ENCODE measurements at places on chromosomes 3 and 15.

GRCh38 chr15:85756411-85757072 is 38.2 kb downstream of the KLHL25 start:
- DNase-seq = no peak

DNA sequence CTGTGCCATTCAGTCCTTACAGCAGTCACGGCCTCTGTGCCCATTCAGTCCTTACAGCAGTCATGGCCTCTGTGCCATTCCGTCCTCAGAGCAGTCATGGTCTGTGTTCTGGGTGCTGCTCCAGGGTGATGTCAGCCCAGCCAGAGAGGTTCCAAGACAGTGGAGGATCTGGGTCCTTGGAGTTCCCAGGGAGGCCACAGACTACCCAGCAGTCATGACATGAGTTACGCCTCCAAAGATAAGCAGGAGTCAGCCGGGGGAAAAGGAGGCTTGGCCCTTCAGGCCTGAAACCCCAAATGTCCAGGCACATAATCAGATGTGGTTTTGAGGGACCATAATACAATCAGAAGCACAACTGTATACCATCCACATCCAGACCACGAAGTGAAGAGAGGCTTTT is 115.7 kb downstream of the ADAMTS17 start:
- DNase-seq = no peak

- peak; percentile 92 for DNase-seq
These were observed 183.7 kb downstream of the DPH6 start for GRCh38 chr15:35362195-35362829.

DNA sequence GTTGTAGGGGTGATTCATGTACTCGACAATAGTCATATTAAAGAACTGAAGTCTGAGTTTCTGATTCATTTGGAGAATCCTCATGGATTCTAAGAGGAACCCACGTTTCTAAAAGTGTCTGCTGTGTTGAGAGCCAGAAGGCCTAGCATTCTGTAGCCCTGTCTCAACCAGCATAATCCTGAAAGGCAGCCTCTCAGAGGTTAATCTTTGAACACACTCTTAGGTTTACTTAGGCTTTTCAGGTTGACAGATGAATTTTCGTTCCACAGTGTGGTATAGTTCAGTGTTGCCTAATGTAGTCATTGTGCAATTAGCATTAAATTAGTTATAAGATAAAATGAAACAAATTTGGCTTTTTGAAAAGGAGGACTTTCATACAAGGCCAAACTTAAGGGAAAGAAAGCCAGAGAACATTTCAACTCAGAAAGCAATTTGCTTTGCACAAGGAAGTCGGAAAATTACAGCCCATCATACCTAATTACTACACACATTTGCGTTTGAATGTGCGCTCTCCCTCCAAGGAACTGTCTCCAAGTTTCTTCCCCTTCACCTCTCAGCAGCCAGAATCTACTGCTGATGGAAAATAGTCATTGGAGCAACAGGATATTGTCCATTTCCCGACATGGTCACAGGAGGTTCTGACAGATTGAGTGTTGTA is 42.0 kb downstream of the AGBL1 start:
- no peak for DNase-seq

- no peak for DNase-seq
These were observed 11.1 kb upstream of the PTPN9 start for GRCh38 chr15:75590239-75590638.

DNA sequence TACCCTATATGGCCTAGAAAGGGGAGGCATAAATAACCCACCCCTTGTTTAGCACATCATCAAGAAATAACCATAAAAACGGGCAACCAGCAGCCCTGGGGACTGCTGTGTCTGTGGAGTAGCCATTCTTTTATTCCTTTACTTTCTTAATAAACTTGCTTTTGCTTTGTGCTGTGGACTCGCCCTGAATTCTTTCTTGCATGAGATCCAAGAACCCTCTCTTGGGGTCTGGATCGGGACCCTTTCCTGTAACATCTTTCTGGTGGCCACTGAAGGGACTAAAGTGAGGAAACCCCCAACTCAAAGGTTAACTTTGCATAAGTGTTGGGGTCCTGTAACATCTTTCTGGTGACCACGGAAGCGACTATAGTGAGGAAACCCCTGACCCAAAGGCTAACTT is 15.7 kb upstream of the HHATL start:
- DNase-seq = no peak

- DNase-seq = no peak
These were observed 46.1 kb upstream of the MAP3K13 start for GRCh38 chr3:185316740-185317412.

DNA sequence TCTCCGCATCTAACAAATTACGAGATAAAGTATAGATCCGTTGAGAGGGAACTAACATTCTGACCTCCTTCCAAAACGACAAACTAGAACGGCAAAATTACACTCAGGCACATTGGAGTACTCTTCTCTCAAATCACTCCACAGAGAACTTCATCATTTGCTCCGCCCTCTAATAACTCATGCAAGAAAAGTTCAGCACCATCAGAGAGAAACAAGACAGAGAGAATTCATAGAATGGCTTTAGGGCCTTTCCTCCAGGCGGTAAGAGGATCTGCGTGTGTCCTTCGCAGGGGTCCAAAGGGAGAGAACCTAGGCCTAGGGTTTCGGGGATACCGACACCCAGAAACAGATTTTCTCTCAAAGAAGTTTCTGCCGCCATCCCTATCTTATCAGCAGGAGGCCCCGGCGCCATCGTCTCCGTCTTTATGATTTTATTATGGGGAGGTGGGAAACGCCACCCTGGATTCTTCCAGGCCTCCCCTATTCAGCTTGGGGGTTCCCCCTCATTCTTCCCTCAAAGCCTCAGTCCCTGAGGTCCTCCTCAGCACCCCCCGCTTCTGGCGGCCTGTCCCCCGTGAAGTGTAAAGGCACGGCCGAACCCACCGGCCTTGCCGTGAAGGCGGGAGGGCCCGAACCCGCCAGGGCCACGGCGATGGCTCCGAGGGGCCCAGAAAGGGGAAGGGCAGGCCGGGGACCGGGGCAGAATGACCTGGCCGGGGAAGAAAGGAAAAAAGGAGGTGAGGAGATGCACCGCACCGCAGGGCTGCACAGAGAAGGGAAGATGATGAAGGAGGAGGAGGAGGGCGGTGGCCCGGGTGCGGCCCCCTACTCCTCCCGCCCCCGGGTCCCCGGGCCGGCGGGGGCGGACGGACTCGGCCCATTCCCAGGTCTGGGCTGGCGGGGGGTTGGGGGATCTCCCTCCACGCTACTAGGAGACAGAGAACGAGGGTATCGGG is 768 bp downstream of the UBXN7 start:
- peak; percentile 58 for DNase-seq

- DNase-seq = peak; percentile 35
These were observed 17.3 kb downstream of the C3orf18 start for GRCh38 chr3:50550079-50550736.

DNA sequence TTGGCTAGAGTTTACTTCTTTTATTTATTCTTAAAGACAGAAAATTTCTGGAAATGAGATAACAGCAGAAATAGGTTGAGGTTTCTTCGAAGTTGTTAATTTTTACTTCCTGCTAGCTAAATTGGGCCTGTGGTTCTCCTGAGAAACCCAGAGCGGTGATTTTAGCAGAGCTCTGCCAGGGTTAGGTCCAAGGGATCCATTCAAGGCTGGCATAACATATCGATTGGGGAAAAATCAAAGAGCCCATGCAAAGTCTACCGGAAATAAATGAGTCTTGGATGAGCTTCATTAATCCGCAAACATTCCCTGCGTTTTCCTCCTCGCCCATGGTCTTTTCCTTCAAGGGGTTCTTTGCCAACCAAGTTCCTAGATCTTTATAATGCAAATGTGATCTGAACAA is 30.8 kb upstream of the MASP1 start:
- no peak for DNase-seq

DNA sequence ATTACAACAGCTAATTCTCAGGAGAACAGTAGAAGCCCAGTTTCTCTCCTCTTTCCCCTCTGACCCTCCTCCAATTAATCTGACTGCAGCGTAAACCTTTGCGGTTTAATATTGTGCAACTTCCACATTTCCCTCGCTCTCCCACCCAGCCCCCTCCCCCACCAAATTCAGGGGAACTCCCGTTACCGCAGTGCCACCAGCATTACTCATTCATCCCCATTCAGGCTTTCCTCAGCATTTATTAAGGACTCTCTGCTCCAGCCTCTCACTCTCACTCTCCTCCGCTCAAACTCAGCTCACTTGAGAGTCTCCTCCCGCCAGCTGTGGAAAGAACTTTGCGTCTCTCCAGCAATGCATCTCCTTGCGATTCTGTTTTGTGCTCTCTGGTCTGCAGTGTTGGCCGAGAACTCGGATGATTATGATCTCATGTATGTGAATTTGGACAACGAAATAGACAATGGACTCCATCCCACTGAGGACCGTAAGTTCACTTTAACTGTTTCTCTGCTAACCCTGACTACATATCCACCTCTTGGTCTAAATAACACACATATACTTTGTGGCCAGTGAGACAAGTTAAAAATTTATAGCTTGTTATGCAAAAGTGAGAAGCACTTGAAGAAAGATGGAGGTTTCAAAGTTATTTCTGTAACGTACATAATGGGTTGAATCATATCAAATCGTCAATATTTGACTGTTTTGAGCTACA is at the start of gene PTX3:
PTX3 (plus strand) TSS at position 268 of the 709 bp plus-strand sequence; CDS start at position 352, 84 bp downstream.
- peak; percentile 93 for DNase-seq

GRCh38 chr15:70547846-70548487 is 215.4 kb downstream of the UACA start:
- DNase-seq = no peak

DNA sequence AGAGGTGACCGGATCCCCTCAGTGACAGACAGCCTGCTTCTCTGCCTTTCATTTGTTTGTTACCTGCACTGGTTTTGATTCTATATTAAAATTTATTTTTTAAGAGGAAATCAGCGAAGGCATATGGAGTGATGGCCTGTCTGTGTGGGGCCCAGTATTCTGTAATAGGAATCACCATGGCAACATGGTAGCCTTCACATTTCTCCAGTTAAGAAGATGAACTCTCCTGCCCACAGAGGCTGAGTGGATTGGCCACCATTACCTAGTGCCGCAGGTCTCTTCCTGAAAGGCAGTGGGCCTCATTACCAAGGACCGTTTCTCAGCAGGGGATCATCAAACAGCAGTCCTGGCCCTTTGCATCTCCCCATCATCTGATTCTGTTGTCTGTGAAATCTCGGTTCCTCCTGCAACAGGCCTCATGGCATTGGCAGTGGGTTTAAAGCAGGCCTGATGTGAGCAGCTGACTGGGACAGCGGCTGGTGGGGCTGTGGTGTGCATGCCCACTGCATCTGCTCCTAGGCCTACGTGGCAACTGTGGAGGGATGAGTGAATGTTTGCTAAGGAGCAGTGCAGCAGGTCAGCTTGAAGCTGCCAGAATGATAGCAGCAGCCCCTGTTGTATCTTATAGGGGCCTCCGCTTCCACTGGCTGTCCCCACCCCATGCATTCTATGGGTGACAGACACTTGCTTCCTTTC is 114.5 kb downstream of the CHCHD6 start:
- DNase-seq = no peak

DNA sequence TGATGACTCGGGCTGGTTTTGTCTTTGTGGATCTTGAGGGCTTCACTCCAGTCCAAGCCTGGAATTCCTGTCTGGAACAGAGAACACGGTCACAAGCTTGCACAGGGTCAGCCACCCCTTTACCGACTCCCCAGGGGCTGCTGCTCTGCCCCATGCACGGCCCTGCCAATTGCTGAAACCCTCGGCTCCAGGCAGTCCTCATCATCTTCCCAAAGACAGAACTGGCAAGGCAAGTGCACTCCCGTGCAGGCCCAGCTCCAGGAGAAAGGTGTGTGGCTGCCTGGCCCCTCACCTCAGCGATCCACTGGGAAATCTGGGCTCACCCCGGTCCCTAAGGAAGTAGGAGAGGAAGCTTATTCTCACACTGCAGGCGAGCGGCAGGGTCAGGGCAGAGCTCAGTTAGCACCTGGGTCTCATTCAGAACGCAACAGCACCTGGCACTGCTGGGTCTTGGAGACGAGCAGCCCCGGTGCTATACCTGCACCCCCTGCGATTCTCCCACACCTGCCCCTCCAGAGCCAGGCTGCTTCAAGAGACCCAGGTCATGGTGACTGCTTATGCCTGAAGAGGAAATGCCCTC is 7.2 kb downstream of the MAP6D1 start:
- no peak for DNase-seq

- DNase-seq = peak; percentile 47
These were observed 296.6 kb downstream of the SUCLG2 start for GRCh38 chr3:67357610-67358458.

- DNase-seq = peak; percentile 46
These were observed 7.1 kb downstream of the THBS1 start for GRCh38 chr15:39587731-39588530.

DNA sequence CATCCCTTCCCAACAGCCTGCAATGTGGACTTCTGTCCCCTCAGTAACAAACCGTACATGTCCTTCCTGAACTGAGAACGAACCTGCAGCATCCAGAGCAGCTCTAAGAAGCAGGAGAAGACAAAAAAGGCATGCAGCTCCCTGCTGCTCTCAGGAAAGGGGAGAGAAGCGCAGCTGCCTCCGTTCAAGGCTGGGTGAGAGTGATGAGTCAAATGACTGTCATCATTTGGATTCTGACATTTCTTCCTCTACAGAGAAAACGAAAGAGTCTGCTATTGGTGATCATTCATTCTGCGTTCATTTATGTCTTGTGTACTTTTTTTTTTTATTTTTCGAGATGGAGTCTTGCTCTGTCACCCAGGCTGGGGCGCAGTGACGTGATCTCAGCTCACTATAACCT is 677.8 kb downstream of the FHIT start:
- DNase-seq = peak; percentile 75

- no peak for DNase-seq
These were observed 12.3 kb downstream of the DPH3 start for GRCh38 chr3:16252243-16252978.

DNA sequence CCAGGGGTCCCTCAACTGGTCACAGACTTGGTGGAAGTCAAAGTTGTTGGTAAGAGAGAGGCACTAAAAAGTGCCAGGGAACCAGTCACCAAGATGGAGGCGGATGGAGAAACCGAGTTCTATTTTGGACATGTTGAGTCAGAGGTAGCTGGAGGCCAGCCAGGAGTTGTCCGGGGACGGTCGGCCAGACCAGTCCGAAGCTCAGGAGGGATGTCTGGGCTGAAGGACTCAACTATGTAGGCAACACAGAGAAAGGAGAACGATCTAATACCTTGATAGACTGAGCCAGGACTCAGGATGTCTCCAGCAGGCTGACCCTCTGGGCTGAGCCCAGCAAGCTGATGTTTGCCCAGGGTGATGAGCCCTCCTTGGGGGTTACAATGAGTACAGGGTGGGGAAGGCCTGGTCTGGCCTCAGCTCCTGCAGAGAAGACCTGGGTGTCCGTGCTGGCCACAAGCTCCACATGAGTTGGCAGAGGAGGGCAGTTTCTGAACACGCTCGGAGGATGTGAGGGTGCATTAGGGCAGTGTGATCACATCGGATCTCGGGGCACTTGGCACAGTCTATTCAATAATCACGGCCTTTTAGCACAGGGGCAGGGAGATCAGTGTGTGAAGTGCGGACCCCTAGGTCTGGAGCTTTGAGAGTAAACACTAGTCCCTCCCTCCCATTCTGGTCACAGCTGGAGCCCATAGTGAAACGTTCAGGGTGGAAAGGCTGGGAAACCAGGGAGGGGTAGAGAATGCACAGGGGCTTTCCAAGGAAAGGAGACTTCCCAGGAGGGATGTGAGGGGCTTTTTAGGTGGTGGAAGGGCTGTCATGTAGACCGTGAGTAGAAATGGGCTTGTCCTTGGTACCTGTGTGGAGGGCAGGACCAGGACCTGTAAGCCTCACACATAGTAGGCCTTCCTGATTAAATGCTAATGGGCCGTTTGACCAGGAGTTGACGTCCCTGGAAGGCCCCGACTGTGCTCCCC is 111.9 kb downstream of the ETFA start:
- peak; percentile 12 for DNase-seq
